ENCODE measurements at places on chromosomes 7 and 10. TPM values are rescaled to one million over a fixed set of nuclear protein-coding genes. Genes with fewer than 3 reads are reported as not detected.

DNA sequence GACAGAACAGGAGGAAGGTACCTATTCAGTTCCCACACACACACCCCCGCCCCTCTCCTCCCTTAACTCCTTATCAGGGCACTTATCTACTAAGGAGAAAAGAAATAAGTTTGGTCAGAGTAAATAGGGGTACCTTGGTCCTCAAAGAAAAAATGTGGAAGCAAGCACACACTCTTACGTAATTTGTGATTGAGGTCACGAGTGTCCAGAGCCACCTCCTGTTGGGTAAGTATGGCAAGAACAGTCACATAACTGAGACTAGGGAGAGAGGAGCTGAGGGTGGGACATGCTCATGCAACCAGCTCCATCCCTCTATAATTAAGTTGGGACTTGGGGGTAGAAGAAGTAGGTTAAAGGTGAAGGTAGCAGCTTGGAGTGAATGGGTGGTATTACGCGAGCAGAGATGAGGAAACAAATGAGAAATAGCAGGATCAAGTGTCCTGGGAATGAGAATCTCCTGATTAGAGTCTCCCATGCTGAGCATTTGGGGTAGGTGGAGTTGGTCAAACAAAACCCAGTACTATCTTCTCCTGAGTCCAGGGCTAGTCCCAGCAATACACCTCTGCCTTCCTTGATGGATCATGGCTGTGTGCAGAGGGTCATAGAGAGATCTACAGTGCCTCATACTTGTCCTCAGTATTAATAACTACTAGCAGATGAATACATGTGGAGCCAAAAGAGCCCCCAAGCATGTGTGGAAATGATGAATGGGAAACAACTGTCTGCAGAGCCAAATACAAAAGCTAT lies 77.1 kb downstream of the GSAP start:
- DNase-seq: no peak

- DNase-seq: no peak
Measured at GRCh38 chr10:60964257-60965235, 20.6 kb upstream of the RHOBTB1 start.

SPACDR gene
- total RNA-seq: 0.93 TPM

GRCh38 chr10:48926255-48926654 lies 13.4 kb downstream of the LRRC18 start:
- DNase-seq: no peak

GRCh38 chr7:39341083-39341482 lies 225.1 kb upstream of the YAE1 start:
- no peak for DNase-seq

- no peak for DNase-seq
Measured at GRCh38 chr10:35409094-35409582, 72.8 kb downstream of the CCNY start.

All from CD4-positive, alpha-beta T cell (primary cell).